ENCODE measurements at places on chromosomes 6 and 20.

GRCh38 chr6:46787871-46788540, 5.2 kb upstream of the MEP1A start:
- DNase-seq, result no peak

DNA sequence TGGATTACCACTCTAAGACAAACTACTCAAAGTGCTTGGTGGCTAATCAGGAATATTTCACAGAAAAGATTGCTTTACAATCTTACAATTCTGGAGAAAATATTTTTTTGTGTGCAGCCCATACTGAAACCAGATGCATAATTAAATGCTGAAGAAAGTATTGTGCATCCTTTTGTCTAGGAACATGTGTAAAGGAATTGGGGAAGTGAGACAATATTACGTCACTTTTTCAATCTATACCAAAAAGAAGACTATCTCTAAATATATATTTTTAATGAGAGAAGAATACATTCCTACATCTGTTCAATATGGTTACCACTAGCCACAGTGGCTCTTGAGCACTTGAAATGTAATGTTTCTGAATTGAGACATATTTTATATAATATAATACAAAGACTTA, 992.5 kb upstream of the ADGRB3 start:
- no peak for DNase-seq

DNA sequence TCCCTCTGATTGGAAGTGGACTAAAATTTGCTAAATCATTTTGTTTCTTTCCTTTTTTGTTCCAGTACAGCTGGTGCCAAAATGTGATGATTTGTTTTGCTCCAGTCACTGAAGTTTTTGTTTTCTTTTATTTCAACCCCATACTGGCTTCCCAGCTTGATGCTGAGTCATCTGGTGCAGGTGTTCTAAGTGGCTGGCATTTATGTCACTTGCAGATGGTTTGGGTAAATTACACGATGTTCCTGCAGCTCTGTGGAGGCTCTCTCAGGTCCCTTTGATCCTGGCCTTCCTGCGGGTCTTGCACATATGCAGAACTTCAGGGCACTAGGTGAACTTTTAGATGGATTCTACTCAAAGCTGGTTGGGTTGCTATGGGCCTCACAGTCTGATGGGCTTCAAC, 577.7 kb downstream of the HAO1 start:
- DNase-seq, result no peak

GRCh38 chr6:79646006-79646405, 14.9 kb downstream of the SH3BGRL2 start:
- DNase-seq, result no peak

- no peak for DNase-seq
Observed at GRCh38 chr6:3239110-3239830, 11.8 kb upstream of the TUBB2B start.

DNA sequence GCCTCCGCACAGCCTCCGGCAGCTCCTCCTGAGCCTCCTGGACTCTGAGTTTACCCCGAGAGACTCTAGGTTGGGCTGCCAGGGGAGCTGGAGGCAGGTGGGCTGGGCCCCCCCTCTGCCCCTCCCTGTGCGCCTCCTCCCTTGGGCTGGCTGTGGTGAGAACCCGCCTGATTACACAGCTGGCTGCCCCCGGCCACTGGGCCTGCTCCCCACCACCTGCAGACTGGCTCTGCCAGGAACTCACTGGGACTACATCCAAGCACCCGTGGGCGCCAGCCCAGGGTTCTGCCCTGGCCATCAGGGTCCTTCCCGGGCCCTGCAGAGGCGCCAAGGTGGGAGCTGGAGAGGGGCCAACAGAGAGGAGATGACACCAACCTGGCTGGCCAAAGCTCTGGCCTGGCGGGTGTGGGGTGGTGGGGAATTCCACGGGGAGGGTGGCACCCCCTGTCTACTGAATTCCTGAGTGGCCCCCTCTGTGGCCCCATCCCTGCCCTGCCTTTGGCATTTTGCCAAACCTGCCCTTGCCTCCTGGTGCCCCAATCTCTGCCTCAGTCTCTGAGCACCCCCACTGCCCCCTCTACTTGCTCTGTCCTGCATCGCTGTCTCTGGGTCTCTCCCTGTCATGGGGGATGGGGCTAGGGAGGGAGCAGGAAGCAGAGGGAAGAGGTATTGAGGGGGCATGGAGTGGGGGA, 21.9 kb upstream of the CDH22 start:
- DNase-seq, result no peak

- DNase-seq, result no peak
Observed at GRCh38 chr6:4287811-4288244, 152.5 kb upstream of the ECI2 start.

- no peak for DNase-seq
Observed at GRCh38 chr6:30572148-30572547, 906 bp downstream of the ABCF1 start.

DNA sequence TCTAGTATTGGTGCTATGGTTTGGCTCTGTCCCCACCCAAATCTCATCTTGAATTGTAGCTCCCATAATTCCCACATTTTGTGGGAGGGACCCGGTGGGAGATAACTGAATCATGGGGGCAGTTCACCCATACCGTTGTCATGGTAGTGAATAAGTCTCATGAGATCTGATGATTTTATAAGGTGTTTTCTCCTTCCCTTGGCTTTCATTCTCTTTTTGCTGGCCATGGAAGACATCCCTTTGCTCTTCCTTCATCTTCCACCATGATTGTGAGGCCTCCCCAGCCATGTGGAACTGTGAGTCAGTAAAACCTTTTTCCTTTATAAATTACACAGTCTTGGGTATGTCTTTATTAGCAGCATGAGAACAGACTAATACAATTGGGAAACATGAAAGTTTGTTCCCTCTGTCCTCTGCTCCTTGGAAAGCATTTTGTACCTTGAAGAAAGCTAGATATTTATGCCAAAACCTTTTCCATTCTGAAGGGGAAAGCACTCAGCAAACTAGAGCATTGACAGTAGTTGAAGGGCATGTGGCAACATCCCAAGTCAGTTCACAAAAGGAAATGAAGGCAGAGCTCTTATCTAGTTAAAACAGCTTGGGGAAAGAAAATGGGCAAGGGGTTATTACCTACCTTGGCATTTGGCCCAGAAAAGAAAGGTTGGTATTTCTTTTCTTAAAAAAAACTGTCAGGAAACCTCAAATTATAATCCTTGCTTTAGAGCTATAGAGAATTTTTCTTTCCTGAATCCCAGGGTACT, 10.7 kb upstream of the TNFAIP3 start:
- no peak for DNase-seq

DNA sequence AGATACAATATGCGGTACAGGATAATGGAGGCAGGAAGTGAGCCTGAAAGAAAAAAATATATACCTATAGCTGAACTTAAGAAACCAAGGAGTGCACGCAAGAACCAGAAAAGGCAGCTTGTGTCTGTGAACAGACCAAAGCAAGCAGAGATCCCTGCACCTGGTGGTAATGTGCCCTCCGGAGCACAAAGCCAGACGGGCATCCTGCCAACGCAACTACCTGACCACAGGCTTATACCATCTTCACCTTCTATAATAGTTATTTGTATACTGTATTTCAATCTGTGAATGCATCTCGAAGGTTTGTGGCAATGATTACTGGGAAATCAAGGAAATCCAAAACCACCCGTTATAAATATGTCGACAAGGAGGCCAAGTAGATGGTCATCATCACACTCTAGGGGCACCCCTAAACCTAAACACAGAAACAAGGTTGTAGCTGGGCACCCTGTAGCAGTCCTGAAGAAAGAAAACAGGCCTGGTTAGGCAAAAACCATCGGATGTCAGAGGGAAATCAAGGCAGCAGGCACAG, 801 bp downstream of the FBXL4 start:
- no peak for DNase-seq

- DNase-seq, result no peak
Observed at GRCh38 chr6:1250489-1251197, 61.3 kb upstream of the FOXQ1 start.

GRCh38 chr6:46323312-46323965, 152.7 kb upstream of the ENPP5 start:
- no peak for DNase-seq

DNA sequence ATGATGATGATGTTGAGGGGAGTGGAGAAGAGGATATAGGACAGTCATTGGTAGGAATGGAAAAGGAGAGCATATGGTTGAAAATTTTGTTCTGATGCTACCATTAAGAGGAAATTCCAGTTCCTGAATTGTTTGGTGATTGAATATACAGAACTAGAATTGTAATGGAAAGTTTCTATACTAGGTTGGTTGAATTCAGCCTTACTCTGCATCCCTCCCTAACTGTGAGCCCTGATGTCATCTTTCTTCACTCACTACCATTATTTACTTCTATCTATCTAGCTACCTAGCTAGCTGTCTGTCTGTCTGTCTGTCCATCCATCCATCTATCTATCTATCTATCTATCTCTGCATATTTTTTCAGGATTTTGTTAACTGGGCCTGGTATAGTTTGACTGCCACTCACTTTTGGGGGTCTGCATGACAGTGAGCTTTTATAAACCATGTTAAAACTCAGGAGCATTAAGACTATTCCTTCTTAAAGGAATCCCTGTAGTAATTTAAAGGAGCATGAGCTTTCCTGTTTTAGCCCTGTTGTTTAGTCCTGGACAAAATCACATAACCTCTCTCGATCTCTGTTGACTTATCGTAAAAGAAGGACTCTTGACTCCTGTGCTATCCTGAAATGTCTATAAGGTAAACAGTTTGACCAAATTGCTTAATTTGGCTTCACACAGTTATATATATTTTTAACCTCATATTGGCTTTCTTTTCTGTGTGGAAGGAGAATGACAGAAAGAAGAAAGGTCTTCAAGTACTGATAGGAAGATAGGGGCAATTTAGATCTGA, 71.4 kb downstream of the AKAP7 start:
- DNase-seq, result no peak

DNA sequence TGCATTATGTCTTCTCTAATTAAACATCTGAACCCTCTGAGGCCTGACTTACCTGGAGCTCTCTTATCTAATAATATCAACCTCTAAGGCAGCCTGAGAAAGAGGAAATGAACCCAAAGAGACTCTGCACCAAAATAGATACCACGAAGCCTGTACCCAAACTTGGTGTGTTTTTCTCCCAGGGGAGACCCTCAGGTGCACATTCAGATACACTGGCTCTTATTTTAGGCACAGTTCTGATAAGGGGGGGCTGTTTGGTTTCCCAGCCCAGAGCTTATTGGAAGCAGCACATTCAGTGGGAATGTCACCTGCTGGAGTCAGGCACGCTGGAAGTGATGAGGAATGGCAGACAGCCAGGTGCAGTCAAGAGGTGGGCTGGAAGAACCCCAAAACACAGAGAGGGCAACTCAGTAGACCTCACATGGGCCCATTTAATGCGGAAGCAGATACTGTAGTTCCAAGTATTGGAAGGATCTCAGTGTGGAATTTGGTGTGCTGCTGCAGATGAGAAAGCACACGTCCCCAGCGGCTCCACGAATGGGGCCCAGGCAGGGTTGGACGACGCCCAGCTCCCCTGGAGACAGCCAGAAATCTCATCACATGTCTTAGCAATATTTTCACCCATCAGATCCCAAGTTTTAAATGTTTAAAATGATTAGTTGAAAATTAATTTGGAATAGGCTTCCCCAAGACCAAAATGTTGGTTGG, 9.7 kb upstream of the CCR6 start:
- DNase-seq, result no peak

- no peak for DNase-seq
Observed at GRCh38 chr6:5191222-5191621, 69.5 kb downstream of the LYRM4 start.

DNA sequence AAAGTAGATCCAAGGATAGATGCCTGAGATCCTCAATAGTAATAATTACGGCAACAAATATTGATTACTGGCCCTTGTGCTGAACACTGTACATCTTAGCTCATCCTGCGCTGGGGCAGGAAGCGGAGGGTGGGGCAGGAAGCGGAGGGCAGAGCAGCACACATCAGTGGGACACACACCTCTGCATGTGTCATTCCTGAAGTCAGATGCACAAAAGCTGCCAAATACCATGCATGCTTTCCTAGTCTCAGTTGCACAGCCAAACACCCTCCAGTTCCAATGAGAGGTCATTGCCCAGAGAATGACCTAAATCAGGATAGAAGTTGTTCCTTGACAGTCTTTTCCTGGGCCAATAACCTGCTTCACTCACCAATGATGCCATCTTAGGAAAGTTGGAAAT, 74.4 kb upstream of the FOXC1 start:
- DNase-seq, result no peak

DNA sequence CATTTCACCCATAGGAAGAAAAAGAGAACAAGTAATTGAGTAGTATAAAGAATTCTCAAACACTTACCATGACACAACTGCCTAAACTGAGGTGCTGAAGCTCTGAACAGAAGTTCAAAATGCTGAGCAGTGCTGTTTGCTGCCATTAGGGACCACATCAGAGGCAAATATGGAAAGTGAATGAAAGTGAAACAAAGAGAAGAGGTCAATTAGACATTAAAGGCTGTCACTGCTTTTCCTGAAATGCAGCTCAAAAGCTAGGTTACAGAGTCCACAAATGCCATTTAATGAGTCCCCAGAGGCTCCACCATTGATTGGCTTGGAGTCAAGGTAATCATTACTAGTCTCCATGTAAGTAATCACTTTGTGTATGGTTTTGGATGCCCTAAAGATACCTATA, 46.1 kb downstream of the POU3F2 start:
- no peak for DNase-seq

GRCh38 chr20:49203011-49203410, 14.9 kb upstream of the STAU1 start:
- DNase-seq, result no peak

DNA sequence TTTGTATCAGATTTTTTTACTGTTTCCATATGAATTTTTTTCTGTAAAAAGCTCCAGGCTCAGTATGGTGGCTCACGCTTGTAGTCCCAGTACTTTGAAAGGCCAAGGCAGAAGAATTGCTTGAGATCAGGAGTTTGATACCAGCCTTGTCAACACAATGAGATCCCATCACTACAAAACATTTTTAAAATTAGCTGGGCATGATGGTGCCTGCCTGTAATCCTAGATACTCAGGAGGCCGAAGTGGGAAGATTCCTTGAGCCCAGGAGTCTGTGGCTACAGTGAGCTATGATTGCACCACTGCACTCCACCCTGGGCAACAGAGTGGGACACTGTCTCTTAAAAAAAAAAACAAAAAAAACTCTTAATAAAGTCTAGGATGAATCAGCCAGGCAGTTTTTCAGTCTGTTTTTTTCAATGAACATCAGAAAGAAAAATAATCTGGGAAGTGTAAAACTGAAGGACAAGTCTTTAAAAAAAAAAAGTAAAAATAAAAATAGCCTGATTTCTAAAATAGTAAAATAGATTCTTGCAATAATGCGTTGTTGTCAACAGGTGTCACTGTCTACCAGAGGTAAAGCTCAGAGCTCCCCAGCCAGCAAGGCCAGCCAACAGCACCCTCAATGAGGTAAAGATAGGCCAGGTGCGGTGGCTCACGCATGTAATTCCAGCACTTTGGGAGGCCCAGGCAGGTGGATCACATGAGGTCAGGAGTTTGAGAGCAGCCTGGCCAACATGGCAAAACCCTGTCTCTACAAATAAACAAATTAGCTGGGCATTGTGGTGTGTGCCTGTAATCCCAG, 9.3 kb upstream of the ATG5 start:
- DNase-seq, result no peak

GRCh38 chr6:18436341-18436740, 49.2 kb downstream of the RNF144B start:
- no peak for DNase-seq

GRCh38 chr6:104597541-104598050, 262.1 kb downstream of the HACE1 start:
- DNase-seq, result no peak

Measured in hippocampal formation (tissue), 2 donors.